Activated T-cell treated with anti-CD3 and anti-CD28 coated beads, Interleukin-2, amount 50 U/mL, for 24 hours (primary cell): ENCODE measurements at places on chromosomes 1 and 21.
A peak's percentile ranks its signal among the peaks of the same experiment; 100 is the strongest.

DNA sequence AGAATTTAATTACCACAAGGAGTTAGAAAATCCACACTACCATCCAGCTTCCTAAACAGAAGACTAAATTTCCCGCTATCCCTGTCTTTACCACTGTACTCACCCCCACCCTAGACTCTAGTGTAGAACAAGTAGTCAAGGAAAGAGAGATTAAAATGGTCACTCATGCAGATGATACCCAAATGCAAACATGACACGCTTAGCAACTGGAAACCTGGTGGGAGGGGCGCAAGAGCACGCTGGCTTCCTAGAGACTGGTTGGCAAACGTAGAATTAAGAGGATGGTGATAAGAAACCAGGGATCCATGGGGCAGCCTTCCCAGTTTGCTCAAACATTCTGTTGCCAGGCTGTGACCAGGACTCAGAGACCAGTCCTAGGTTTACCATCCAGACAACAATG, 9.9 kb upstream of the LDLRAD1 start:
- no peak for DNase-seq

GRCh38 chr1:6475381-6476133, 9.6 kb upstream of the TNFRSF25 start:
- peak; percentile 87 for DNase-seq

DNA sequence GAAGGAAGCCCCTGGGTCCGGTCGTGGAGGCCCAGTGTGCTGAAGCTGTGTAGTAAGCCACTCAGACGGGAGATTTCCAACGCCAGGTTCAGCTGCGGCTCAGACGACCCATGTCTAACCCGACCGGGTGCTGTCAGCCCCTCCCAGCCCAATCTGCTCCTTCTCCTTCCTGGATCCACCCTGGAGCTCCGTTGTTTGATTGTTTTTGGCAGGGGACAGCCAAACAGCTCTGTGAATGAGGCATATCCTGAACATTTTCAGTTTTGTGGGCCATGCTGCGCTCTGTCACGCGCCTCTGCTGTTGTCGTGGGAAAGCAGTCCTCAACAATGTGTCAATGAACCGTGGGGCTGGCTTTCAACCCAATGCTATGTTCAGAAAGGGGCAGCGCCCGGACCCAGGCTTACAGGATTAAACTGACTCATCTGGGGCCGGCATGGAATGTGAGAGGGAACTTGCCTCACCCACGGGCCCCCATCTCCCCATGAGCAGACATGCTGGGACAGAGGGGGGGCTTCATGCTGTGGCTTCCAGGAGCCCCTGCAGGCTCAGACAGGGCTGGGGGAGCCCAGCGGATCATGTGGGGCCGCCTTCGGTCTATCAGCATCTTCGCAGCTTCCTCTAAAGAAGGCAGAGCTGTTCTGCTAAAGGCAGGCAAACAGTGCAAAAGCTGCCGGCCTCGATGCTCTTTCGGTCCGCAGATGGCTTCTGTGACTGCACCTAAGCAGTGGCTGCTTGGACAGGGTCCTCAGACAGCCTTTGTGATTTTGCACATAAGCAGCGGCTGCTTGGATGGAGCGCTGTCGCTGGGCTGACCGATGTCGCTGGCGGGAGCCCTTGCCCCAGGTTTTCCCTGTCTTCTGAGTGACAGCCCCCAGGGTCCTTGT, 101.7 kb downstream of the RIPK4 start:
- DNase-seq: no peak

- peak; percentile 30 for DNase-seq
These were observed 213.0 kb downstream of the LMX1A start for GRCh38 chr1:165143437-165144065.

DNA sequence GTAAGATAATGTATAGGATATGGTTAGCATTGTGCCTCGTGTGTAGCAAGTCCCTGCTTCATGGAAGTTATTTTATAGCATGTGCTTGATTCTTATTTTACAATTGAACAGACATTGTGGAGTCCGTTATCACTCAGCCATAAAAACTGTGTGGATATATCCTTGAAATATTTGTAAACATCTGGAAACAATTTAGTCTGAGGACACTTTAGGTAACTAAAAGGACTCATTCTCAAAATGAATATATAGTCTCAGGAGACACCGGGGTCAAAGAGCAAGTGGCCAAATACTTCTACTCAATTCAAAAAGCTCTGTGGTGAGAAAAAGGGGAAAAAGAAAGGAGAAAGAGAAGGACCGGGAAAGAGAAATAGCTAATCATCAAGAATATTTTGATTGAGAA, 23.7 kb downstream of the PRRX1 start:
- no peak for DNase-seq

DNA sequence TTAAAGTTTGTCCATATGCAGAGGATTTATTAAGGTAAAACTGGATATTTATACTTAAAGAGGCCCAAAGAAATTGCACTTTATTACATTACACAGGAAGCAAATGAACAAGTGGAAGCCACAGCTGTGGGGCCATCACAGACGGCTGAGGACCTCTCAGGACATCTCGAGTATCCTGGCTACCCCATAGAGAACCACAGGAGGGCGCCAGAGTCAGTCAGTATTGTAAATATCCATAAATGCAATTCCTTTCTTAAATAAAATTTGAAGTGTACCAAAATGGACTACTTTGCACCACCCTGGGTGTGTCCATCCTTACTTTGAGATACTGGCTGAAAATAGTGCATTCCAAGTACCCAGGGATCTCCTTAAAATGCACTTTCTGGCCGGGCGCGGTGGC, 257.2 kb downstream of the MRPL39 start:
- peak; percentile 35 for DNase-seq

GRCh38 chr1:32341186-32341757, 5.2 kb upstream of the MARCKSL1 start:
- DNase-seq: no peak

DNA sequence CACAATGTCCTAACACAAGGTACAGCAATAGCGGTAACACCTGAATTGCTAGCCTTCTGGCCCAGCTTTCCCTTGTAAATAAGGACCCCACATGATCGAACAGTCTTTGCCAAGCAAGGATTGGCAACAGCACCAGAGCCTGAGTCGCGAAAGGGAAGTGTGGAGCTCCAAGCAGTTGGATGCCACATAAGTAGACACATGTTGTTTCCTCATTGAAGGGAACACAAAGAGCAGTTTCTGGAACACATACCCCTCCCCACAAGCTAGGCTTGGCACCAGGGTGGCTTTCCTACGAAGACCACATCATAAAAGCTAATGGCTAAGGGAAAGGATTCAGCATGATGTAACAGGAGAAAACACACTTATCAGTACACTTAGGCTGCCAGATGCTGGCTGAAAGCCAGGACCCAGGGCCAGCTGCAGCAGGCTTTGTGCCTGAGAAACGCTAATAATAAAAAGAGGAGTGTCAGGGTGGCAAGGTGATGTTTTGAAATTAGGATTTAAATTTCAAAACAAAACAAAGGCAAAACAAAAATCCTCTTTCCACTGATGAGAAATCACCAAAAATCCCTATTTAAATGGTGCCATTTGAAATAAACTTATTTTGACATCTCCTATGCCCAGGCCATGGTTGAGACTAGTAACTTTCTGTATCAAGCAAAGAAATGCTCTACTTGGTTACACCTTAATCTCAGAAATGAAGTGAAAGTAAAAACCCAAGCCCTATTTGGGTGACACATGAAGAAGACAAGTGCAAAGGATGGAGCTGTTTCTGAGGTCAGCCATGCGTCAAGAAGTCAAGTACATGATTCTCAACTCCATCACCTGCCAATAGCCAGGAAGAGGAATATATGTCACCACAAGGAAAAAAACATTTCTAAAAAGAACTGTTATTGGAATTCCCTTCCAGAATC, 11.9 kb upstream of the CPLANE2 start:
- no peak for DNase-seq

DNA sequence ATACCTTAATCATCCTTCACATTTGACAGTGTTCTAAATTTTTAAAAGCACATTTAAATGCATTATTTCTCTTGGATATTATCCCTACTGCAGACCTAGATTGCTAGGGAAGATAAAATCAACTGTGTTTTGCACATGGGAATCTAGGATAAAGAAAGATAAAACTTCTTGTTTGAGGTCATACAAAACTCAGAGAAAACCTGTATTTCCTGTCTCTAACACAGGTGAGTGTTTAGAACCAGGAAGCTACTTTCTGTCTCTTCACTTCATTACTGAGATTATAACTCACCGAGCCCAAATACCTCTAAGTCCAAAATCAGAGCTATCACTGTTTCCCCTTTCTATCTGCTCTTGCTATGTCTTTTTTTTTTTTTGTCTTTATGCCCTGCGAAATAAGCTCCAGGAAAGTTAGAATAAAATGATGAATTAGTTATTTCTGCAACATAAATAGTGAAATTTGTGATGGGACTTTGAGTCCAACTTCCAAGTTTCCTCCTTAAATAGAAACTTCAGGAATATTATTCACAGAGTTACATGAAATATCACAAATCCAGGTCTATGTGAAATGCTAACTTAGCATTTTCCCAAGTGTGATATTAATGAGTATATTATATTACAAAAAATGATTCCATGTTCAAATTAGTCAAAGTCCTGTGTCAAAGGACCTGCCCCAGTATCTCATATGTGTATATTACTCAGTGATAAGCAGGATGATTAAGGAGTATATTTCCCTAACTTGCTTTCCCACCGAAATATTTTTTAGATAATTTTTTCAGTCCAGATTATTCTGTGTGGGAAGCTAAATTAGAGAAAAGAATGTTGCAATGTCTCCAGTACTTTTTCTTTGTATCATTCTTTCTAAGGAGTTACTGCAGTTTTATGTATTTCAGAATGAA, 226.4 kb downstream of the PLA2G4A start:
- DNase-seq: no peak

DNA sequence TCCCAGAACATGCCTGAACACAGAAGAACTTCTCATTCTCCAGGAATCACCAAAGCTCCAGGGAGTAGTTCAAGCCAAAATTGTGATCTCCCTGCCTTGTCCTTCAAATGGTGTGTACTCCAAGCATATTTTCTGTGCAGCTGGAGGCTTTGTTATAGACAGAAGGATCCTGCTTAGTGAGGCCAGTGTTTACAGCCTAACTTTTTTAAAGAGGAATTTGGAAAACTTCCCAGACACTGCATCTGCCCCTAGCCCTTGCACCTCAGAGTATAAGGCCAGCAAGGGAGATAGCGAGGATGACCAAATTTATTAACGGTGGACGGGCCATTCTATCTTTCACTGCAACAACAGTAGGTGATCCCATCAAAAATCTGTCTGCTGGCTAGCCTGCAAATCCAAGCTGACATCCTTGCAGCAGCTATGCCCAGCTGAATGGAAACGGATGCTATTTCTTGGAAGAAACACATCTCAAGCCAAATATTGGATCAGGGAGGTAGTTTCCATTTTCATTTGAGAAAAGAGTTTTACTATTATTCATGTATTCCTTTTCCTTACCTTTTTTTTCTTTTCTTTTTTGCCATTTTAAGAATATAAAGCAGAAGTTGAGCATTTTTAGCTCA, 249.8 kb downstream of the USH2A start:
- DNase-seq: no peak

- DNase-seq: no peak
These were observed 57.1 kb upstream of the DYNLT5 start for GRCh38 chr1:66695116-66695515.

GRCh38 chr1:77889671-77890070, 1.2 kb downstream of the NEXN start:
- DNase-seq: no peak

DNA sequence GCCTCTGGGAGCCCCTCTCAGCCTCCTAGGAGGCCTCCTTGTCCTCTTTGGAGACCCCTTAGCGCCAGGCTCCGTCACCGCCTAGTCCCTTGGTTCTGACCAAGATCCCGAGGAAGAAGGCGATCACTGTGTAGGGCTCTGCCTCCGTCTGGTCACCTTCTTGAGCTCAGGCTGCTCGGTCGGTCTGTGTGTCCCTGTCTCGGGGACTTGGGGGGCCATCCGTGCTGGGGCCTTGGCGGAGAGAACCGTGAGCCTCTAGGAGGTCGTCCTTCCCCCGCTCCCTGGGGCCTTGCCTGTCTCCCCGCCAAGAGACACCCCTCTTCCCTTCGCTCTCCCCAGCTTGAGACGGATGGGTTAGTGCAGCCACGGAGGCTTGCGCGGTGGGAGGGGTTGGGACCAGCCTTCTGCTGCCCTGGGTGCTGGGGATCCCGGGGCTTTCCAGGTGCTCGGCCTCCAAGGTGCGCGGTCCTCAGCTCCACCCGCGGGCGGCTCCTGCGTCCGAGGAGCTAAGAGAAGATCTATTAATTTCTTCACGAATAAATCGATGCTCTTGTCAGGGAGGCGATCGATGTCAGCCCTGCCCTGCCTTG, 701 bp upstream of the INSRR start:
- peak; percentile 60 for DNase-seq

GRCh38 chr1:151809985-151810556, 4.9 kb upstream of the LINGO4 start:
- DNase-seq: no peak

- DNase-seq: no peak
These were observed 81.8 kb downstream of the DISC1 start for GRCh38 chr1:231708394-231708793.

DNA sequence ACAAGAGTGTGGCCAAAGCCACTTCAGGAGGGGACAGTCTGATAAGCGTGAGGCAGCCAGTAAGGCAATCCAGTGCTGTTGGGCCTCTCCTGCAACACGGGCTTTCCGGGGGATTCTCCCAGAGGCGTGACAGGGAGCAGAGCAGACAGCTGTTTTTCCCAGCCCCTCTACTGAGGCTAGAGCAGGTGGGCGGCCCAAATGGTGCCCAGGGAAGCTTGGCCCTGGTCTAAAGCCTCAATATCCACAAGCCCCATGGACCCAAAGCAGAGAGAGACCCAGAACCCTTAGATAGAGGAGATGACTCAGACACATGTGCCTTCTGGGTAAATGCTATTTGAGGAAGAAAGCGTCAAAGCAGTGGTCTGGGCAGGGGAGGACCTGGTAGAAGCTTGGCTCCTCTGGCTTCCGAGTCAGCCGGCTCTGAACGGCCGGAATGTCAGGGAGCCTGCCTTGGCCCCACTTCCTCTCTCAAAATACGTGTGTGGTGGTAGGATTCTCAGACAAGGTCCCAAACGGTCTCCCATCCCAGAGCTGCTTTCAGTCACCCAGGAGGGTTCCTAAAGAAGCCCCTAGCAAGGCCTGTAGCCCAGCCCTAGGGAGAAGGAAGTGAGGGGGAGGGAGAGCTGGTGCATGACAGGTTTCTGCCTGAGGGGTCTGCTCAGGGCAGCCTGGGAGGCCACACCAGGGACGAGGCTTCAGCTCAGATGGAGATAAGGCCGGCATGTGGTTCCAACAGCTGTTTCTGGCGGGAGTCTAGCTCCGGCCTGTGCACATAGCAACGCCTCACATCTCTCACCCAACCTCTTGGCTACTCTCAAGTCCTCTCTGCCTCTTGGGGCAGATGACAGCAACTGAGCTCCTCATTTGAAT, 28.8 kb downstream of the PIK3C2B start:
- no peak for DNase-seq

DNA sequence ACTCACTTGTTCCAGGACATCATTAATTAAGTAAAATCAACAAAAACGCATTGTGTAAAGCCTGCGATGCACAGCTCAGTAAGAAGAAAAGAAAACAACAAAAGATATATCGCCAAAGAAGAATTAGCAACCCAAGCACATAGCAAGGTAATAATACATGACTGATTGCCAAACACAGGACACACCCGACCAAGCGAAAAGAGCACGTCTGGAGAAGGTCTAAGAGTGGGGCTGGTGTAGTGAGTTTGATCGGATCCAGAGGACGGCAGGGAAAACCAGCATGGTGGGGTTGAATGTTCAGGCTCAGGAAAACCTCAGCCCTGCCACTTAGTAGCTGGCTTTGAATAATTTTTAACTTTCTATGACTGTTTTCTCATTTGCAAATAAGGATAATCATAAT, 69.8 kb downstream of the JAK1 start:
- no peak for DNase-seq
